Fibroblast of skin of right quadriceps (primary cell): ENCODE measurements at places on chromosomes 4 and X.

DNA sequence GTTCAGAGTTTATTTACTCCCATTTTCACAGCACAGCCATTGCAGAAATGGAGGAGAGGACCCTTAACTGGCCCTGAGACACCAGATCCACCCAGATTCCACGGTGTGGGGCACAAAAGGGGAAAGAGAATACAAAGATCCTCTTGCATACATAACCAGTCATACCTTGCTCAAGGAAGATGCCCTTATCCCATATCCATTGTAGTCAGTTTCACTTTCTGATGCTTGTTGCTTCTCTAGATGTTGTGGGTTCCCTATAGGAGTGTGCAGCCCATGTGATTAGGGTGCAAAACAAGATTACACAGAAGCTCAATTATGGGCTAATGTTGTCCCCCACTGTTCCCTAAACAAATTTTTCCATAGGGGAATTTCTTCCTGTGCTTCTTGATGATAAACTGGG, 1309.0 kb upstream of the PABPC4L start:
- DNase-seq: no peak

- DNase-seq: no peak
Measured at GRCh38 chrX:141185366-141185765, 8.4 kb upstream of the LDOC1 start.

- no peak for DNase-seq
Measured at GRCh38 chrX:145630806-145631435, 186.7 kb upstream of the SLITRK2 start.

GRCh38 chr4:183413234-183414200, 30.9 kb upstream of the CDKN2AIP start:
- no peak for DNase-seq

GRCh38 chr4:127012549-127012948, 620.2 kb upstream of the INTU start:
- DNase-seq: peak; percentile 87
